Spleen (tissue), 13 donors: ENCODE measurements at places on chromosomes 2 and 18. TPM values are rescaled to one million over a fixed set of nuclear protein-coding genes. Genes with fewer than 3 reads are reported as not detected.

DNA sequence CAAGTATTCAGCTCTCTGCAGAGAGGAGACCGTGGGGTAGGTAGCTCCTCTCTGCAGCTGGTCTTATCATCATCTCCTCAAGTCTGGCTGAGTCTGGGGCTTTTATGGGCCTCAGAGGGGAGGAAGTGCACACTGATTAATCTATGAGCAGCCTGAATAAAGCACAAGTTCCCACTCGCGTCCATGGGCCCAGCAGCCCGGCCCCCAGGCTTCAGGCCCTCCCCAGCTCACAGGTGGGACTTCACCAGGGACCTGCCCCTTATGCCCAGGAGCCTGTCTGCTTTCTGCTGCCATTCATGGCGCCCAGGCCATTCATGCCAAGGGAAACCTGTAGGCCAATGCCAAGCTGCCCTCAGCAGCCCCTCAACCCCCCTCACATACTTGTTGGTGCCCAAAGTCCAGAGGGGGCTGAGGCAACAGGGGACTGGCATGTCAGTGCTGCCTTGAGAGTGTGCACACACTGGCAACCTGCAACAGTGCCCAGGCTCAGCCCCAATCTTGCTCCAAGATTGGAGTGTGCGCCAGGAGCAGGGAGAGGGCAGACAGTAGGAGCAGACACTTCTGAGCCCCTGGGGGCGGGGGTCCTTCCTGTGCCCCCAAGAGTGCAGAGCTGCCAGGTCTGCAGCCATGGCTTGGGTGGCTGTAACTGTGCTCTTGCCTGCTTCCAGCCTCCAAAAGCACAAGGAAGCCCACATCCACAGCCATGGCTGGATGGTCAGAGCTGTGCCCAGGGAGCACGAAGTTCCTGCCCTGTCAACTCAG, 375.6 kb upstream of the VWC2L start:
- DNase-seq, result peak; percentile 70

DNA sequence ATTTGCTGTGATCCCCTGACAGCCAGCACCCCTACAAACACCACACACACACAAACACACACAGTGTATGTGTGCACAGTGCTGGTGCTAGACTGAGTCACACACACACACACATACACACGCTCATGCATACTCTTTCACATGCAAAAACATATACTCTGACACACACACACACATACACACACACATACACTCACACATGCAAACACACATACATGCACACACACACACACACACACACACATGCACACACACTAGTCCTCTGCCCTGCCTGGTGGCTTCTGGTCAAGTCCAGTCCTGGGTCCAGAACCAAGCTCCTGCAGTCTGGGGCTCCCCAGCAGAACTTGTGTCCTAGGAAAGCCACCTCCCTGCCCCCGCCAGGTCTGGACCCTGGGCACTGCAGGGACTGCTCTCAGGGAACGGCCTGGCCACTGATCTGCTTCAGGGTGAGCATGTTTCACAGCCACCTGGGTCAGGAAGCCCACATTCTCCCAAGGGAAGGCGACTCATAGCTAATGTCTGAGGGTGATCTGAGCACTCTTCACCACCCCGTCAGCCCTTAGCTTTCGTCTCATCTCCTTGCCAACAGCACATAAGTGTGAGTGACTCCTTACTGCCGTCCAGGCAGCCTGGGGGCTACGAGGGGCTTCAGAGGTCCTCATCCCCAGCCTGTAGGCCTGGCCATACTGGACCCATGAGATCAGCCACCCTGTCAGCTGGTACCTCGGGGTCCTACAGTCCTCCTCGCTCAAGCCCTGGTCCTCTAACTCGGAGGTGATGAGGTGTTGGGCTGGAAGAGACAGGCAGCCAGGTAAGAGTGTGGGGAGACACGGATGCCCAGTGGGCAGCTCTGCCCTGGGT, 88.1 kb downstream of the MCFD2 start:
- DNase-seq, result no peak

GRCh38 chr18:66210875-66211274, 393.0 kb downstream of the CDH19 start:
- DNase-seq, result no peak

DNA sequence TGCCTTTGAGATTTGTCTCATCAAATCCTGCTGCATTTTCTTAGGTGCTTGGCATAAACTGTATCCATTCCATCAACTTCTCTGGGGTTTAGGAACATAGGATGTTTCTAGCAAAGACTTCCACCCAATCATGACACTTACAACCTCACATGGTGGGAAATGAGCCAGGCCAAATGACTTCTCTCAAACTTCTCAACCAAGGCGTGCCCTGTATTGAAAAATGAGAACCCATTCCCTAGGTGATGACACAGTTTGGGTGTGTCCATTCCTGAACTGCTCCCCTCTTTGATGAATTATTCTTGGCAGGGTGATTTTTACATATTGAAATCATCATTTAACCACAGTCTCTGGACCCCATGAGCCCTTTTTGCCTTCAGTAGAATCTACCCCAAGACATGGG, 161.1 kb downstream of the EN1 start:
- DNase-seq, result no peak

The ABCG5 gene
- total RNA-seq, result 0.37 TPM

The SNTG2 gene
- 24.9 TPM for total RNA-seq

The TMEM37 gene
- 25.0 TPM for total RNA-seq
